Ovary (tissue), 10 donors: ENCODE measurements at places on chromosomes 12 and 14. TPM values are rescaled to one million over a fixed set of nuclear protein-coding genes. Genes with fewer than 3 reads are reported as not detected.

GRCh38 chr12:32471591-32472001, 72.2 kb downstream of the FGD4 start:
- H3K27me3 ChIP-seq, result no peaks in the 10 kb centered on the region
- DNase-seq, result no peak
- no peak overlapping the region for H3K27ac ChIP-seq

DNA sequence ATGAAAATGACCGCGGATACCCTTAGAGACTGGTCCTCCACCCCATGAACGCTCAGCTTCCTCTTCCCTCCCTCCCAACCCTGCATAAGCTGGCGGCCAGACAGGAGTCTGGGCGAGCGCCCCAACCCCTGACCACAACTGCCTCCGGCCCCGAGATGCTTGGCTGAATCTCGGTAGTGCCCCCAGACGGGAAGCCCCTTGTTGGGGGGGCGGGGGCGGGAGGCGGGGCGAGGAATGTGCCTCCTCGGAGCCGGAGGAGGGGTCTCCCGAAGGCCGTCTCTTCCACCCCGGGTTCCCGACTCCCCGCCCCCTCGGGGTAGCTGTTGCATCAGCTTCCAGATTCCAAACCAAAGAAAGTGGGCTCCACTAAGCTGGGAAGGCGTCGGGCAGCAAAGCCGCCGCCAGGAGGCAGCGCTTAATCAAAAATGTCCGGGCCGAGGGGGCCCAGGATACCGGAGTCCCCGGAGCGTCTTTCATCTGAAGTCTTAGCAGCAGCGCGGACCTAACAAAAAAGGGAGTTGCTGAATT, 7.1 kb upstream of the MRPL52 start:
- H3K27me3 ChIP-seq, result no peaks in the 10 kb centered on the region
- H3K27ac ChIP-seq, result no peak overlapping the region
- H3K4me3 ChIP-seq, result peak overlapping the region; percentile 50
- H3K4me1 ChIP-seq, result peaks cover 4% of the 10 kb centered on the region
- H3K36me3 ChIP-seq, result no peaks in the 10 kb centered on the region
- peak; percentile 78 for DNase-seq

DNA sequence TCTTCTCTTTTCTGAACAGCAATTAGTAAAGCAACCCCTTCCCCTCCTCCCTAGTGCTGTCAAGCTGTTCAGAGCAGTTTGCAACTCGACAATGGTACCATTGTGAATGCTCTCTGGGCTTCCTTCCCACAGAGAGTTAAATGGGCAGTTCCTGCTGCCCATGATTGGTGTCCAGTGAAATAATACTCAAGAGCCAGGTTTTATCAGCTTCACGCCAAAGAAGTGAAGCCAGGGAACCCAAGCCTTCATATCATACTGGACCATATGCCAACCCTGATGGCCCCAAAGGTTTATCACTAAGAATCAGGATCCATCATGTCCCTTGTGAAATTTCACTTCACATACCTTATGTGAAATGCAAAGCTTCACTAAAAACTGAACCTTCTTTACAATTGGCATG, 24.7 kb downstream of the INSM2 start:
- H3K27me3 ChIP-seq, result no peaks in the 10 kb centered on the region
- no peaks in the 10 kb centered on the region for H3K4me1 ChIP-seq
- no peaks in the 10 kb centered on the region for H3K36me3 ChIP-seq
- H3K27ac ChIP-seq, result no peak overlapping the region
- no peak overlapping the region for H3K4me3 ChIP-seq

DNA sequence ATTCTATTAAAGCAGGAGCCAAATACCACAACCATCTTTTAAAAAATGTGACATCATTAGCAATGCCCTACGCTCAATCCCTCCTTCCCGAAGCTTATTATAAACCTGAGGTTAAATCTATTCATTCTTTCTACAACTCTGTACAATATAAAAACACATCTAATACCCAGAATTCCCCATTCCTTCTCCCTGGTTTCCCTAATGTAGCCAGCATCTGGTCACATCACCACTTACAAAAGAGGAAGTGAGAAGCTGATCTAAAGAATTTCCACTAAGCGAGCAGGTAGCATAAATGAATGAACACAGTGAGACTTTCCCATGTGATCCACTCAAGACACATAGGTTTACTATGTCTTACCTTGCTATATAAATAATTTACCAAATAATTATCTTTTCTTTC, 90.4 kb downstream of the LRP6 start:
- H3K4me3 ChIP-seq, result no peak overlapping the region
- peaks cover 3% of the 10 kb centered on the region for H3K4me1 ChIP-seq
- H3K27ac ChIP-seq, result no peak overlapping the region
- DNase-seq, result no peak
- no peaks in the 10 kb centered on the region for H3K36me3 ChIP-seq

DNA sequence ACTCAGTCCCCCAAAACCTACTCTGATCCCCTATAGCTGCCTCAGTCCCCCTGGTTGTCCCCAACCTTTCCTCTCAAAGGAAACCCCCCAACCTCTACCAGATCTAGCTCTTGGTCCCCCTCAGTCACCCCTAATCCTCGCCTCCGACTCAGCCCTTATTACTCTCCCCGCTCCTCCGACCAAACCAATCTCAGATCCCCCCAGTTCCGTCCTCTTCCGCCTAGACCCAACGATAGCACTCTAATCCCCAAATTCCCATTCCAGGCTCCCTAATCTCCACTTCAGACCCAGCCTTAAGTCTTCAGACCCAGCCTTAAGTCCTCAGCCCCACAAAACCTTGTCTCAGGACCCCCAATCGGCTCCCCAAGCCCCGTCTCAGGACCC, 612 bp downstream of the VPS37B start:
- peaks cover 2% of the 10 kb centered on the region for H3K4me1 ChIP-seq
- no peaks in the 10 kb centered on the region for H3K27me3 ChIP-seq
- H3K4me3 ChIP-seq, result peak overlapping the region; percentile 93
- H3K36me3 ChIP-seq, result no peaks in the 10 kb centered on the region

DNA sequence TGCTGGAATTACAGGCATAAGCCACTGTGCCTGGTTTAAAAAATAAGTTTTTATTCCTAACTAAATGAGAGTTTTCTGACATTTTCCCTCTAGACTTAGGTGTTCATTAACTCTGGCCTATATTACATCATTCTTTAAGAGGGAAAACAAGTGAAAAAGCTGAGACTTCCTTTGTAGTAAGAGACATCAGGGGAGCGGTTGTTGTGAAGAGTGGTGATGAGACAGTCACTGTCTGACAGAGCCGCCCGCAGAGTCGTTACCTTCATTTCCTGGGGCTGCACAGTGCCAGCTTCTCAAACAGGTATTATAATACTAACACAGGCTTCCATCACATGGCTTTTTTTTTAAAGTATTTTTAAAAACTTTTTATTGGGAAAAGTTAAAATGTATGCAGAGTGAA, 19.7 kb upstream of the TDRD9 start:
- no peaks in the 10 kb centered on the region for H3K36me3 ChIP-seq
- H3K27ac ChIP-seq, result no peak overlapping the region
- H3K4me3 ChIP-seq, result no peak overlapping the region
- H3K4me1 ChIP-seq, result no peaks in the 10 kb centered on the region
- DNase-seq, result no peak

DNA sequence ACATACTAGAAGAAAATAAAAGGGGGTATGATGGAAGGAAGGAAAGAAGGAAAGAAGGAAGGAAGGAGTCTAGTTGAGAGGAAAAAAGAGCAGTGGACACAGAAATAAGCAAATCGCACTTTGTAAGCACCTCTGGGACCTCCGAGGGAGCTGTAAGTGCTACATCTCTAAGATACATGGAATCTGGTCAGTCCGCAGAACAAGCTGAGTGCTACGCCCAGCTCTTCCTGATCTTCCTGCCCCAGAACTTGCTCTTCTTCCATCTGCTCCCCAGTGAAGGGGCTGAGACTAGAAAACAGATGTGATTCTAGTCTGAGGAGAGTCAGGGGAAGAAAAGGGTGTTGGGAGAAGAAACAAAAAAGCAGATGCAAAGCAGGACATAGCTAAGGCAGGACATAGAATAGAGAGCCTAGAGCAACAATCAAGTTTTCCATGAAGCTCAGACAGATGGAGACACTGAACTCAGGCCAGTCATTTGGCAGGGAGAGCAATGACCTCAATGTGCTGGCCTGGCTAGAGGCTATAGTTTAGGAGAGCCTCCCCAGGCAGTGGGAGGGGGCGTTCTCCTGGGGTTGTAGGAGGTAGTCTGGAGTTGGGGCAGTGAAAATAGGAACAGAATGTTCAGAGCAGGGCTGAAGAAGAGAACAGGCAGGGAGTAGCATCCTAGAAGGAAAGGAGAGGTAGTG, 1.7 kb upstream of the MFAP5 start:
- no peaks in the 10 kb centered on the region for H3K27me3 ChIP-seq
- no peaks in the 10 kb centered on the region for H3K4me1 ChIP-seq
- H3K36me3 ChIP-seq, result no peaks in the 10 kb centered on the region

DNA sequence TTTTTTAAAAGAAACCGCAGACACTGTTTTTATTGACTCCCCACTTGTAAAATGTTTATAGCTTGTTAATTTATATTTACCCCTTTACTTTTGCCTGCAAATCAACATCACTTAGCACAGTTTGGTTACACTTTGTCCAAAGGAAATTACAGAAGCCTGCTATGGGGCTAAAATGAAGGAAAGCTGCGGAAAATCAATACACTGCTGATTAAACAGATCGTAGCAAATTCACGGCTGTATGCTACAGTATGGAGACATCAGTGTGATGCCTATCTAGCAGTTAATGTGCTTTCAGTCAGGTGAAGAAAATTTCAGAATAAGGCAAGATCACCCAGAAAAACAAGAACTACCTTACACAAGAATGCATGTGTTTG, 110.0 kb downstream of the FOXG1 start:
- H3K27me3 ChIP-seq, result no peaks in the 10 kb centered on the region
- DNase-seq, result no peak
- no peaks in the 10 kb centered on the region for H3K4me1 ChIP-seq
- no peak overlapping the region for H3K27ac ChIP-seq

DNA sequence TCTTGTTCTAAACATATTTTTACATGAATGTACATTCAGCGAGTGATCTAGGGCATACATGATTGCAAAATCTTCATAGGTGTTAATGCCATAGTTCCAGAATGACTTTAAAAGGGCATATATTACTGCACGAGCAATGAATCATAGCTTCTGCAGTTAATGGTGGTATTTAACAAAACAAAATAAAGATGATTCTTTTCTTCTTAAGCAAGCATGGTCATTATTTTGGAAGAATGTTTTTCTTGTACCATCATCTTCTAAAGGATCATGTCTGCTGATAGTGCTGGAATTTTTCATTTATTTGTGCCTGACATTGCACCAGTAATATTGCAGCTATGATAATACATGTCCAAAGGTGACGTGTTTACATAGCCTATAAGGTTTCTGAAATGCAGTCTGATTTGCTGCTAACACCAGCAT, 388.6 kb downstream of the CCDC91 start:
- H3K27ac ChIP-seq, result no peak overlapping the region
- peaks cover 4% of the 10 kb centered on the region for H3K4me1 ChIP-seq
- H3K27me3 ChIP-seq, result no peaks in the 10 kb centered on the region
- DNase-seq, result no peak
- no peak overlapping the region for H3K4me3 ChIP-seq

- H3K4me3 ChIP-seq, result peak overlapping the region; percentile 4
- peak; percentile 31 for DNase-seq
- H3K27me3 ChIP-seq, result no peaks in the 10 kb centered on the region
- no peaks in the 10 kb centered on the region for H3K36me3 ChIP-seq
- H3K4me1 ChIP-seq, result peaks cover 4% of the 10 kb centered on the region
These were observed 36.1 kb upstream of the OR5AU1 start for GRCh38 chr14:21191809-21192446.

- H3K4me1 ChIP-seq, result no peaks in the 10 kb centered on the region
- no peak overlapping the region for H3K4me3 ChIP-seq
- no peaks in the 10 kb centered on the region for H3K27me3 ChIP-seq
These were observed 132.3 kb downstream of the RGS6 start for GRCh38 chr14:72064501-72064900.

GRCh38 chr12:105167346-105167745, 59.8 kb downstream of the WASHC4 start:
- no peak overlapping the region for H3K4me3 ChIP-seq
- no peaks in the 10 kb centered on the region for H3K27me3 ChIP-seq
- H3K36me3 ChIP-seq, result no peaks in the 10 kb centered on the region
- no peaks in the 10 kb centered on the region for H3K4me1 ChIP-seq
- DNase-seq, result no peak

GRCh38 chr12:27277846-27278260, 33.8 kb downstream of the STK38L start:
- H3K27ac ChIP-seq, result no peak overlapping the region
- no peak for DNase-seq
- H3K4me3 ChIP-seq, result no peak overlapping the region
- H3K36me3 ChIP-seq, result no peaks in the 10 kb centered on the region

- no peaks in the 10 kb centered on the region for H3K36me3 ChIP-seq
- H3K4me3 ChIP-seq, result no peak overlapping the region
- peaks cover 8% of the 10 kb centered on the region for H3K4me1 ChIP-seq
- DNase-seq, result no peak
- no peaks in the 10 kb centered on the region for H3K27me3 ChIP-seq
These were observed 75.2 kb downstream of the LRRC74A start for GRCh38 chr14:76901171-76902055.

- peaks cover 6% of the 10 kb centered on the region for H3K4me1 ChIP-seq
- H3K4me3 ChIP-seq, result no peak overlapping the region
- H3K27ac ChIP-seq, result no peak overlapping the region
- DNase-seq, result no peak
These were observed 4.8 kb downstream of the CDKN1B start for GRCh38 chr12:12721814-12722434.

DNA sequence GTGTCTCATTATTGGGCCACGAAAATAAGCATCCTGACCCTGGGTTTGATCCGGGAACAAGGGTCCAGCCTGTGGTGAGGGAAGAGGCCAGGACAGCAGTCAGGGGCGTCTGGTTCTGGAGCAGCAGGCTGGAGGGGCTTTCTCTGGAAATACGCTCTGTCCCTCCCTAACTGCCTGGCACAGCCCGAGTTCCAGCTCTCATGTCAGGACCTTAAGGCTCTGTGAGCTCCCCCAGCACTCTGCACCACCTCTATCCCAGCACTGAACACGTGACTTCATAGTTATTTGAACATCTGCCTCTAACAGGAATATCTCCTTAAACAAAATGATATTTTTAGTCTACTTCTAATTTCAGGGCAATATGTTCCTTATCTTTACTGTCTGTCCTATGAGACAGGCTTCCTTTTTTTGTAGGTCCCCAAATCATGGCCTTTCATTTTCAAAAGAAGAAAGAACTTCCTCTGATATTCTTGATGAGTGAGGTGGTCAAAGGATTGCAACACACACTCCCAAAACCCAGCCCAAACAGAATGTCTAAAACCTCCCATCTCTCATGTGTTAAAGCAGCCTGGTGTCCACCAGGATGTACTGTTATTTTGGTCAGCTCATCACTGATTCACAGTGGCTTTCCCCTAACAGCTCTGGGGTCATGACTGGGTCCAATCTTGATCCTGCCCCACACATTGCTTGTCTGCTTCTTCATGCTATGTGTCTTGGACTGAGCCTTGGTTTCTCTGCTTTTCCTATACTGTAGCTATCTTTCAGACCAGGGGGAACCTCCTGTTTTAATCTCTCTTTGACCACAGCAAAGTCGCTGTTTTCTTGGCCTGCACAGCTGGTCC, 9.7 kb downstream of the AQP6 start:
- H3K36me3 ChIP-seq, result no peaks in the 10 kb centered on the region
- no peak overlapping the region for H3K27ac ChIP-seq
- no peak overlapping the region for H3K4me3 ChIP-seq
- H3K4me1 ChIP-seq, result no peaks in the 10 kb centered on the region
- no peaks in the 10 kb centered on the region for H3K27me3 ChIP-seq
- no peak for DNase-seq

The IL31 gene
- total RNA-seq, result not detected

The TMPRSS12 gene
- total RNA-seq, result not detected

The POLE2 gene
- 3.6 TPM for total RNA-seq
